ENCODE measurements at places on chromosomes 16 and 17. TPM values are rescaled to one million over a fixed set of nuclear protein-coding genes. Genes with fewer than 3 reads are reported as not detected.

The CA4 gene
- total RNA-seq = not detected

The SOX9 gene
- 27.9 TPM for total RNA-seq

The HOXB13 gene
- not detected for total RNA-seq

The GAST gene
- not detected for total RNA-seq

The PROCA1 gene
- total RNA-seq = 5.0 TPM

The UMOD gene
- total RNA-seq = not detected

The CNGB1 gene
- not detected for total RNA-seq

The PPY gene
- not detected for total RNA-seq

The COPZ2 gene
- not detected for total RNA-seq

The GNGT2 gene
- not detected for total RNA-seq

The MEIOC gene
- 0.31 TPM for total RNA-seq

The LDAF1 gene
- 34.1 TPM for total RNA-seq

The GFAP gene
- total RNA-seq = 365 TPM

The TMEM92 gene
- total RNA-seq = not detected

The TMC8 gene
- 2.5 TPM for total RNA-seq

The PRR35 gene
- not detected for total RNA-seq

The KRTAP9-3 gene
- not detected for total RNA-seq

The ABCC6 gene
- total RNA-seq = not detected

The KRT32 gene
- not detected for total RNA-seq

The UBTF gene
- 101 TPM for total RNA-seq

The NOS2 gene
- total RNA-seq = 1.6 TPM

The VMO1 gene
- not detected for total RNA-seq

The TBC1D3C gene
- total RNA-seq = 1.9 TPM

The CEMP1 gene
- total RNA-seq = not detected

The ZNF500 gene
- 16.9 TPM for total RNA-seq

The GPR179 gene
- total RNA-seq = 0.63 TPM

The LHX1 gene
- total RNA-seq = not detected

The CAMKK1 gene
- 15.0 TPM for total RNA-seq

The EPX gene
- not detected for total RNA-seq

The SLC38A8 gene
- total RNA-seq = not detected

The EXOC7 gene
- 193 TPM for total RNA-seq

The CHST4 gene
- total RNA-seq = not detected

The ADAM11 gene
- total RNA-seq = 23.2 TPM

The NOG gene
- 3.1 TPM for total RNA-seq

Measured in parietal lobe (tissue), 2 donors.